Naive thymus-derived CD4-positive, alpha-beta T cell (primary cell): ENCODE measurements at places on chromosomes 11 and 22. TPM values are rescaled to one million over a fixed set of nuclear protein-coding genes. Genes with fewer than 3 reads are reported as not detected.

The PDXP gene
- total RNA-seq = 3.9 TPM

The GGT5 gene
- 0.51 TPM for total RNA-seq

The RASL10A gene
- 0.28 and 0.48 TPM in 2 replicates for total RNA-seq

The PRSS23 gene
- total RNA-seq = 9.7 TPM

The DGCR6 gene
- 0.48 and 2.1 TPM in 2 replicates for total RNA-seq

The TEAD1 gene
- 0.18 and 0.22 TPM in 2 replicates for total RNA-seq

The MS4A6E gene
- not detected for total RNA-seq

The SMIM35 gene
- not detected for total RNA-seq

The OR51E2 gene
- total RNA-seq = not detected

The FAM111B gene
- 0.42 TPM for total RNA-seq

The ARFGAP2 gene
- 177 TPM for total RNA-seq

The MS4A10 gene
- total RNA-seq = not detected

- no peak for DNase-seq
These were observed 14.1 kb upstream of the IL2RB start for GRCh38 chr22:37163575-37164504.

- DNase-seq = peak; percentile 65
These were observed 23.5 kb upstream of the TH start for GRCh38 chr11:2194877-2195755.

GRCh38 chr22:24106385-24107381 lies 74.6 kb upstream of the SUSD2 start:
- peak; percentile 26 for DNase-seq

GRCh38 chr11:65236194-65237059 lies 25.3 kb upstream of the POLA2 start:
- no peak for DNase-seq

DNA sequence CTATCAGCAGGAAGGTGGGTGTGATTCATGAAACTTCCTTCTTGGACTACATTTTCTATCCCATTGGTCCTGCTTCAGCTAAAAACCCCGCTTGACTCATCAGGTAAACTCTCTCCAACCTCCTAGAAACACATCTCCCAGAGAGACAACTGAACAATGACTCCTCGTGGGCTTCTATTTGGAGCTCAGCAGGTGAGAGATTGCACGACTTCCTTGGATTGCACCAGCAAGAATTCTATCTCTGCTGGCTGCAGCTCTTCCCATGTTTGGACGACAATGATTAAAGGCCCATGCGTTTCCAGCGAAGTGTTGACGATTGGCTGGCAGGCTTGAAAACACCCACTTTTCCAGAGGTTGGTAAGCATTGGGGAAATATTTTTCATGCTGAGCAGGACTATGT lies 216.1 kb upstream of the NTM start:
- no peak for DNase-seq

DNA sequence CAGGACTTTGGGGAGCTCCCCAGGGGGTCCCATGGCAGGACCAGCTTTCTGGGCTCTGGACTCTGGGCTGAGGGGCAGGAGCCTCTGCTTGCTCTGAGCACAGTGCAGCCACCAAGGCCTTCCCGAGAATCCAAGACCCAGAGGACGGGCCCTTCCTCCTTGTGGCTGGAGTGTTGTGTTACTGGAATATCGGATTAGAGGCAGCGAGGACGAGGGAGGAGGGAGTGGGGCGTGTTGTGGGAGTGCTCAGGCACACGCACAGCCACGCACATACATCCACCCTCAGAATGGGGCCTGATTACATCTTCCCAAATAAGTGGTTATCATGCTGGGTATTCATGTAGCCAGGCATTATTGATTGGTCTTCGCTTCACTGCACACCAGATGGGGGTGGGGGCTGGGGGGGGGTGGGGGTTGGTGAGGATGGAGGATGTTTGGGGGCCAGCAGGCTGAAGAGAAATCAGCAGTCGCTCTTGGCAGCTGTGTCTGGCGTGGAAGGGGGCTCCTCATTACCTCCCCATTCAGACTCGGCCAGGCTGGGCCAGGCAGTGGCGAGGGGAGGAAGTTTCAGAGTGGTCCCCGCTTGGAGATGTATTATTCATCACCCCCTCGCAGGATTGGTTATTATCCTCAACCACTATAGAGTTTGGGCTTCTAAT lies 120.9 kb downstream of the ST3GAL4 start:
- no peak for DNase-seq

DNA sequence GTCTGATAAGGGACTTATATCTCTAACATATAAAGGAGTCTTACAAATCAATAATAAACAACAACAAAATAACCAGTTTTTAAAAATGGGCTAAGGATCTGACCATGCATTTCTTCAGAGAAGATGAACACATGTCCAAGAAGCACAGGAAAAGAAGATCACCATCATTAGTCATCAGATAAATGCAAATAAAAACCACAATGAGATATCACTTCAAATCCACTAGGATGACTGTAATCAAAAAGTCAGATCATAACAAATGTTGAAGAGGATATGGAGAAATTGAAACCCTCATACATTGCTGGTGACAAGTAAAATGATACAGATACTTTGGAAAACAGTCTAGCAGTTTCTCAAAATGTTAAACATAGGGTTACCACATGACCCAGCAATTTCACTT lies 61.2 kb upstream of the MYOD1 start:
- DNase-seq = no peak

- no peak for DNase-seq
These were observed 23.8 kb downstream of the IGHMBP2 start for GRCh38 chr11:68927280-68928135.

DNA sequence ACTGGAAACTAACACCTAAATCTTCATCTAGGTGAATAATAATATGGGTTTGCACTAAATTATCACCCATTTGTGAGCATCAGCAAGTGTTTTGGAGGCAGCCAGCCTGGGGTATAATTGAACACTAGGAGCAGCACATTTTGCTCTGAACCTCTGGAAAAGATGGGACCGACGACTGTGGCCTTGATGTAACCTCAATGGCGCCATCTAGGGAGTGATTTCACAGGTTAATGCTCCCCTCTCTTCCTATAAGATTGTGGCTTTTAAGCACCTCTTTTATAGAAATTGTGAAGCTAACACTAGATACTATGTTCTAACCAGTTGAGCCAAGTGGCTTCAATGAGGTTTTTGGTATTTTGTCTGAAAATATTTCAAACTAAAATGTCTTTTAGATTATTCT lies 203.7 kb downstream of the NELL1 start:
- no peak for DNase-seq

DNA sequence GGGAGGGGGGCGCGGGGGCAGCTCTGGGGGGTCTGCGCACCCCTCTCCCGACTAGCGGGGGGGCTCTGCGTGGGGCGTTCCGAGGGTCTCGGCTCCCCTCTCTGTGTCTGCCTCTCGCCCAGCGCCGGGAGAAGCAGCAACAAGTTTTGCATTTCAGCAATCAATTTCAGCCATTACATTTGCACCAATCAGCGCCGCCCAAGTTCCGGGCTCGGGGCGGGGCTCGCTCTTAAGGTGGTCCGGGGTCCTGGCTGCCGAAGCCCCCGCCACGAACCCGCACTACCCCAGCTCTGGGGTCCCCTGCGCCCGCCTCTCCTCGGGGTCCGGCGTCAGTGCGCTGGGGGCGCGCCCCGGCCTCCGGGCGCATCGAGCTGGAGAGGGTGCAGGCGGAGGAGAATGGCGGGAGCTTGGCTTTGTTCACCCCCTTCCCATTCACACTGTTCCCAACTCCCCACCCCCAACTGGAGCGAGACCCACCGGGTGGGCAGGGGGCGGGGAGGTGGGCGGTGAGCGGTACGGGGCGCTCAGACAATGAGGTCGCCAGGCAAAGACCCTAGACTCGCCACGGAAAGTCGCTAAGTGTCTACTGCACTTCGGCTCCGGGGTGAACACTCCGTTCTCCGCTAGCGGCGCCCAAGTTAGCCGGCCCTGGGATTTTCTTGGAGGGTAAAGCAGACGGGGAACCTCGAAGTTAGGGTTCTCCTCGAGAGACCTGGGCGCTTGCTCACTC lies at the start of gene MN1:
TSS of gene MN1 (minus strand) at position 141 of the 730 bp plus-strand sequence. CDS start 1,213 bp downstream, outside the sequence.
- peak; percentile 61 for DNase-seq

DNA sequence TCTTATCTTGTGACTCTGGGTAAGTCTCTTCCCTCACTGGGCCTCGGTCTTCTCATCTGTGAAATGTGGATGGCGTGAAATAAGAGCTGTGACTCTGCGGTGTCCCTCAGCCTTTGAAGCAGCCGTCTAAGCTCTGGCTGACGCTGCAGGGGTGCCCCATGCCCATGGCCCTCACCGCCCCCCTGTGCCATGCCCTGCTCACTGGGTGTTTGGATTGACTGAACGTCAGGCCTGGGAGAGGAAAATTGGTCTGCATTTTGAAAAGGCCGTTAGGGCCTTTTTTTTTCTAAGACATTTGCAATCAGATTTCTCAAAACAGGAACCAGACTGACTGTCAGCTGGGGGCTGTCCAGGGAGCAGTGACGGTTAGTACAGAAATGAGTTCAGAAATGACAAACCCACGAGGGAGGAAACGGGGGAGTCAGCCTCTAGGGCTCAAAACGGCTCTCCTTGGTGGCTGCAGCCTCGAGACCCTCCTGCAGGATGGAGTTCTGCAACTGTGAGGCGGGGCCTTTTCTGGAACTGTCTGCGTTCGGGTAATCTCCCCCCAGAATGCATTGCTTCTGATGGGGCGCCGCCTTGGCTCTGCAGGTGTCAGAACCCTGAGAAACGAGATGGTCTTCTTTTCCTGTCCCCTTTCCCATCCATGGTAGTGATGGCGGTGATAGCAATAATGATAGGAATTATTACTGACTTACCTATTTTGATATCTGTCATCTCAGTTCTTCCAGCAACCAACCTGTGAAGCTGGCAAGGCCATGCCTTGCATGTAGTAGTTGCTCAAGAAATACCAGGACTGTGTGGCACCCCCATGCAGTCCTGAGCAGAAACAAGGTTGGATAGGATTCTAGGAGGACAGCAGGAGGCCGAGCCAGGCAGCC lies 2.0 kb downstream of the GRK2 start:
- peak; percentile 69 for DNase-seq

GRCh38 chr22:47565607-47566006 lies 803.2 kb downstream of the TBC1D22A start:
- DNase-seq = no peak

GRCh38 chr22:38843657-38844314 lies at the start of gene NPTXR:
Gene NPTXR, minus strand, starts transcription at chr22:38844028.
- peak; percentile 21 for DNase-seq

DNA sequence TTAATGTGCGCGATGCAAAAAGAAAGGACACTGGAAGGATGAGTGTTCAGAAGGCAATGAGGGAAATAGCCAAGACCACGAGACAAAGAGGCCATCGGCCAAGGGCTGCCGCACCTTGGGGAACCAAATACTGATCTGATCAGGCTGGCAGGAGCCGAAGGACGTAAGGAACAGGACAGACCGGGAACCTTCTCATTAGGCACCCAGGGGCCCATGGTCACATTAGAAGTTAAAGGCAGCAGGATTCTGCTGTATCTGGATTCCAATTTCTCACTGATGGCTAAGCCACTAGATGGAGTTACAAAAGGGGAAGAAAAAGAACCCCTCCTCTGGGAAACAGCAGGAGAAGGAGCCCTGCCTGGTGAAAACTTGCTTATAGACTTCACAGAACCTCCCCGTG lies 28.8 kb upstream of the CPT1A start:
- DNase-seq = no peak

GRCh38 chr11:65864706-65865471 lies 4.7 kb downstream of the MUS81 start:
- no peak for DNase-seq

DNA sequence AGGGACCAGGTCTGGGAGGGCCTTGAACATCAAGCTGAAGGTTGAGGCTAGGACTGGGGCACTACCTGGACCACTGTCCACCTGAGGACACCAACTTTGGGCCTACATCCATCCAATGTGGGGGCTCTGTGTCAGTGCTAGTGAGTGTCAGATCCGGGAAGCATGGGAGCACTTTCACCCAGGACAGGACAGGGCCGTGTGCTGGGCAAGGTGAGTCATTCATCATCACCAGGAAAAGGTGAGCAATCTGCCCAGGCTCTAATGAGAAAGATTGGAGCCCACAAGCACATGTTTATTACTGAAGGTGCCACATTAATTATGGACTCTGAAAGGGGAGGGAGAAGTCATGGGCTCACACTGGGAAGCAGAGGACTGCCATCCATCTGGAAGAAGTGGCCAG lies 39.7 kb upstream of the DRD2 start:
- no peak for DNase-seq

- DNase-seq = no peak
These were observed 561.6 kb downstream of the BUD13 start for GRCh38 chr11:116211147-116211546.

GRCh38 chr11:118898400-118899295 lies 15.0 kb downstream of the CXCR5 start:
- DNase-seq = no peak

GRCh38 chr22:28147401-28147800 lies 228.3 kb upstream of the PITPNB start:
- no peak for DNase-seq

- DNase-seq = no peak
These were observed 120.1 kb upstream of the OR9Q1 start for GRCh38 chr11:57903441-57904123.

- no peak for DNase-seq
These were observed 1217.9 kb downstream of the LRRC4C start for GRCh38 chr11:40241524-40242051.

- no peak for DNase-seq
These were observed 273.5 kb upstream of the MPPED2 start for GRCh38 chr11:30859669-30860068.

- no peak for DNase-seq
These were observed 37.1 kb downstream of the ZNF202 start for GRCh38 chr11:123704341-123704740.

- DNase-seq = peak; percentile 32
These were observed 48.0 kb upstream of the CLPB start for GRCh38 chr11:72482211-72482812.

- no peak for DNase-seq
These were observed 1297.3 kb downstream of the JRKL start for GRCh38 chr11:97687111-97687510.

GRCh38 chr22:19961201-19961580 lies 19.6 kb upstream of the TXNRD2 start:
- no peak for DNase-seq

DNA sequence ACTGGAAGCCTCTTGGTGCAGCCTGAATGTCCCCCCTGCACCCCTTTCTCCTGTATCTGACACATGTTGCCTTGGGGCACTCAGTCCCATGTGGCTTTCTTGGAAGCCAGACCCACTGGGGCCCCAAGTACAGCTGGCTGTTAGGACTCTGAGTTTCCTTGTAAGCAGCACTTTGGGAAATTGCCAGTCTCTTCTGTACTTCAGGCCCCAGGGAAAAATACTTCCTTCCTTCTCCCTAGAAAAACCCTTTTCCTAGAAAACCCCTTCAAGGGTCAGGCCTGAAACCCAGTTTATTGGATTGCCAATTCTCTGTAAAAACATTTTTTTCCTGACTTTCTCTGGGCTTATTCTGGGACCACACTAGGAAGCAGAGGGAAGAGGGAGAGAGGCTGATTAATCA lies 360.3 kb downstream of the TENM4 start:
- DNase-seq = no peak

GRCh38 chr22:36102995-36103394 lies 57.6 kb downstream of the APOL3 start:
- DNase-seq = no peak

- no peak for DNase-seq
These were observed 52.5 kb downstream of the GRAMD4 start for GRCh38 chr22:46672731-46673130.
